Fibroblast of lung (primary cell): ENCODE measurements at places on chromosomes 2 and 18. TPM values are rescaled to one million over a fixed set of nuclear protein-coding genes. Genes with fewer than 3 reads are reported as not detected.

DNA sequence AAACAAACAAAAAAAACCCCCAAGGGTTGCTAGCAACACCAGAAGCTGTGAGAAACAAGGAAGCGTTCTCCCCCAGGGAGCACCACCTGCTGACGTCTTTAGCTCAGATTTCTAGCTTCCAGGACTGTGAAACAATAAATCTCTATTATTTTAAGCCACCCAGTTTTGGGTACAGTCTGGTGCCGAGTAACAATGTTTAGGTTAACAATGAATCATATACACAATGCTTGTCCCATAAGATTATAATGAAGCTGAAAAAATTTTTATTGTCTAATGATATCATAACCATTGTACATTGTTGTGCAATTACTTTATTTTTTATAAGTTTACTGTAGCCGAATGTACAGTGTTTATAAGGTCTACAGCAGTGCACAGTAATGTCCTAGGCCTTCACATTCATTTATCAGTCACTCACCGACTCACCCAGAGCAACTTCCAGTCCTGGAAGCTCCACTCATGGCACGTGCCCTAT lies 72.1 kb upstream of the CAB39 start:
- no peak for DNase-seq

GRCh38 chr2:215887303-215887702 lies 126.0 kb downstream of the MREG start:
- DNase-seq = no peak

DNA sequence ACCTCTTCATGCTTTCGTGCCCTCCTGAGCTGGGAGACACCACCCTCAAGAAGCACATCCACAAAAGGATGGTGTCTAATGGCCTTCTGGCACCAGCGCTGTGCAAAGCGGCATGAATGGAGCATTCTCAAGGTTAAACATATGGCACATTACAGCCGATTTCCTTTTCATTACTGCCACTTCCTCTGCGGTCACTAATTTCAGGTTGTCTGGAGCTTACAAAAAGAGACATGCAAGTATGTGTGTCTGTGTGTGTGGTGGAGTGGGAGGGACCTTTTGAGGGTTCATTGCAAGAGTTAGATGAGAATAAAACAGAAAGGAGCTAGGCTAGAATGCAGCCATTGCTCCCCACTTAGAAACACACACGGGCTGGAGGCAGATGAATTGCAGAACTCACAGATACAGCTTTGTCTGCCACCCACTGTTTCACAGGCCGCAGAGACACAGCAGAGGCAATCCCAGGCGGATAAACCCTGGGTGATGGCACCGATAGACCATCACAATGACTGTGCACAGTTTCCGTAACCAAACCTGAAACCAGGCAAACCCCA lies 76.0 kb downstream of the TGIF1 start:
- DNase-seq = peak; percentile 72

DNA sequence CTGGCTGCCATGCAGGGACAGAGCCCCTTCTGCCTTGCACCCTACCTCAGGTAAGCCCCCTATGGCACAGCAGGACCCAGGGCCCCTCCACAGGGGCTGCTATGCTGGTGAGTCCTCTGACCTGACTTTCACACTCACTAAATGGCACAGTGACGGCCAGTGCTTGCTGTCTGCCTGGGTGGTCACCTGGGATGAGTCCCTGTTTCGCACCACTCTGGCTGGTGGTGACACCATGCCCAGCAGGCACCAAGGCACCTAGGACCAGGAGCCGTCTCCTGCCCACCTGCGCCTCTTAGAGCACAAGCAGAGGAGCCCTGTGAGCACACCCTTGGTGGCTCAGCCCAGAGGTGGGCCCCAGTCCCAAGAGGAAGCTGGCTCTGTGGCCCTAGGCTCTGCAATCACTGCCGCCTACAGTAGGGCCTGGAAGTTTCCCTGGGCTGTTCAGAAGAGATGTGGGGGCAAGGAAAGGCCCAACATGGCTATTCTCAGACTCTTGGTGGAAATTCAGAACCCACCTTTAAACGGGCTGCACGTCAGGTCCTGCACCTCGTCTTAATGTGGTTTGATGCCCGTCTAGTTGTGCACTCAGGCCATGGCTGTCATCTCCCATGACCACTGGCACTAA lies 96.0 kb downstream of the PLB1 start:
- no peak for DNase-seq

- no peak for DNase-seq
These were observed 55.5 kb downstream of the PRELID3A start for GRCh38 chr18:12463191-12463590.

DNA sequence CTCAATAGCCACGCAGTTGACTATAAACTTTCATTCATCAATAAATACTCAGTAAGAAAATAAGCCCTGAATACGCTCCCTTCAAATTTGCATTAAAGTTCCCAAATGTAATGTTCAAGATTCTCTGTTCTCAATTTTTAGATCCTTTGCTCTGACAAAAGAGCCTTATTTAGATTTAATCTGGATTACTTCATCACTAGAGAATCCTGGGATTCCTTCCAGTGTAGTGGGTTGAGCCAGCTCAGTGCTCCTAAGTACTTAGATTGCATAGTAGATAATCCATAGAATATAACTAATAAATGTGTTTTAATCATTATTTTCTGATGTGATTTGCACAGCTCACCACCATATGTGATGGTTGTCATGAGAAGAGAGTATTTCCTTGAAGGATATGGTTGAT lies 1286.2 kb downstream of the SUCLG1 start:
- DNase-seq = peak; percentile 32

DNA sequence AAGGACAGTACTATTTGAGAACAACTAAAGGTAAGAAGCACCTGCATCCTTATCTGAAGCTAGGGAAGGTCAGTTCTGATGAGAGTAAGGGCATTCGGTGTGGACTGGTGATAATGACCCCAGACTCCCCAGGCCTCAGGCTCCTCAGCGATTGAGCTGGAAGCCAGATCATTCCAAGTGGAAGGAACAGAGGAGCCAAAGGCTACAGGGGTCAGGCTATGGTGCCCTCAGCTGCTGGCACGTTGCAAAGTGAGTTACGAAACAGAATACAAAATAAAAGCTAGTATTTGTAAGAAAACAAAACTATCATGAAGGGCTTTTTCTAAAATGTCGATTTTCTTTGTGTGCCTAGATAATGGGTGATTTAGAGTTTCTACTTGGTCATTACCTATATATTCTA lies 168.5 kb upstream of the LRRTM1 start:
- DNase-seq = no peak

DNA sequence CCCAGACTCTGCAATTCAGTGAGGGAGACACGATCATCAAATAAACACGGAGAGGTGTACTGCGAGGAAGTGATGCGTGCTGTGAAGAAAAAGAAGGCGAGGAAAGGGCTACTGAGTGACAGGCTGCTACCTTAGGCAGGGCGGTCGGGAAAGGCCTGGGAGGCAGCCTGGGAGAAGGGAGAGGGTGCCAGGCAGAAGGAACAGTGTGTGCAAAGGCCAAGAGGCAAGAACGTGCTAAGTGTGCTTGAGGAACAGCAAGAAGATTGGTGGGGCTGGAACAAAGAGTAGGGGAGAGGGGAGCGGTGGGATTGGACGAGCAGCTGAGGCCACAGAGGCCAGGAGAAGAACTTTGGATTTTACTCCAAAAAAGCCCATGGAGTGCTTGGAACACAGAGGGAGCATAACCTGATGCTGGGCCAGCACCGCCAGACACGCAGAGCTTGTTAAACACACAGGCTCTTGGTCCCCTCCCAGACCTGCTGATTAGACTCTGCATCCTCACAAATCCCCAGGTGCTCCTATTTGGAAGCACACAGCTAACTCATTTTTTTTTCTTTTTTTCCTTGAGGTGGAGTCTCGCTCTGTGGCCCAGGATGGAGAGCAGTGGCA lies 30.4 kb downstream of the SERTAD2 start:
- no peak for DNase-seq

DNA sequence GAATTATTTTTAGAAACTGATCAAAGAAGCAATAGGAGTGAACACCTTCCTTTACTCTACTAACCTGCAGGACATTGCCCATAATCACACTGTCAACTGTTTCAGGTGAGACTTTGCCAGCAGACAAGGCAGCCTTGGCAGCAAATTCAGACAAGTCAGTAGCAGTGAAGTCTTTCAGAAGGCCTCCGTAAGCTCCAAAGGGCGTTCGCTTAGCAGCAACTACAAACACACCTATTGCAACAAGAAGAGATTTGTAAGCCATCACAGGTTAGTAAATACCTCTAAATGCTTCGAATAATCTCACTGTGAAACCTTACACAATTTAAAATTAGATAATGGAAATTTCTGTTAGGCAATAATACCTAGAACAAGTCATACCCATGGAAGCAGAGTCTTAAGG lies 10.7 kb downstream of the ACAA2 start:
- no peak for DNase-seq

DNA sequence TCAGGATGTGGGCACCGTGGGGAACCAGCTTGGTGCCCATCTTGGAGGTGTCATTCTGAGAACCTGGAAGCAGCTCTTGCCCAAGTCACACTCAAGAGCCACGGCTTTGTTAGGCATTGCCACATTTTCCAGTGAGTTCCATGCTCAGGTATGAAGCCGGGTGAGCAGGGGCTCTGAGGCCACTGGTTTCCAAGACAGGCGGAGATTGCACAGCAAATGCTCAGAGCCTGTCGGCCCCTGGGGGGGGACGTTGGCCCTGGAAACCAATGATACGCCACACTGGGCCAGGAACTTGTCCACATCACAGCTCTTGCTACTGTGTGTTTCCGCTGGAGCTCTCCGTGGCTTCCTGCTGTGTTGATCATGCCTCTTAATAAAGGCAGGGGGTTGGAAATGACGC lies 52.5 kb upstream of the SALL3 start:
- DNase-seq = no peak

DNA sequence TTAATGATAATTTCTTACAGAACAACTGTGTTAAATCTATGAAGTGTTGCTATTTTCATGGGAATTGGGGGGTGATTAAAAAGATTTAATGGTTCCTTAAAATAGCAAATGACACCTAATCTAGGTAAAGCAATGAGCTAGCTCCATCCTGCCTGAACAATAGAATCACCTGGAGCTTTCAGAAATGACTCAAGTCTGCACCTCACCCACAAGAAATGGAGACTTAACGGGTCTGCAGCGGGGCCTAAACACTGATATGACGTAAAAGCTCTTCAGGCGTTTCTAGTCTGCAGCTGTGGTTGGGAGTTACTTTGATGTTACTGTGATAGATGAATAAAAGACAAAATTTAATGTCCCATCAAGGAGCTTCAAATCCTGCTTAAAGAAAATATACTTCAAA lies 328.2 kb downstream of the RND3 start:
- no peak for DNase-seq

DNA sequence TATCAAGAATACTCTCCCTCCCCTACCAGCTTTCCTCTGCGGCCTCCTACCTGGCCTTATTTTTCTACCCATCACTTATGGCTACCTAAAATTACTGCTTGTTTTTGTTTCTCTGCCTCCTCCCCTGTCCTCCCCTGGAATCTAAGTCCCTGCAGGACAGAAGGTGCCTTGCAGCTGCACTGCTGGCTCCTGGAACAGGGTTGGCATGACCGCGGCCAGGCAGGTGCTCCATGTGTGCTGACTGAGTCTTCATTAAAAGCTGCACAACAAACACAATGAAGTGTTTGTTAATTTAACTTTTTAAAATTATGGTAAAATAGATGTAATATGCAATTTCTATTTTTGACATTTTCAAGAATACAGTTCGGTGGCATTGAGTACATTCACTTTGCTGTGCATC lies 171.9 kb upstream of the FHL2 start:
- DNase-seq = no peak

DNA sequence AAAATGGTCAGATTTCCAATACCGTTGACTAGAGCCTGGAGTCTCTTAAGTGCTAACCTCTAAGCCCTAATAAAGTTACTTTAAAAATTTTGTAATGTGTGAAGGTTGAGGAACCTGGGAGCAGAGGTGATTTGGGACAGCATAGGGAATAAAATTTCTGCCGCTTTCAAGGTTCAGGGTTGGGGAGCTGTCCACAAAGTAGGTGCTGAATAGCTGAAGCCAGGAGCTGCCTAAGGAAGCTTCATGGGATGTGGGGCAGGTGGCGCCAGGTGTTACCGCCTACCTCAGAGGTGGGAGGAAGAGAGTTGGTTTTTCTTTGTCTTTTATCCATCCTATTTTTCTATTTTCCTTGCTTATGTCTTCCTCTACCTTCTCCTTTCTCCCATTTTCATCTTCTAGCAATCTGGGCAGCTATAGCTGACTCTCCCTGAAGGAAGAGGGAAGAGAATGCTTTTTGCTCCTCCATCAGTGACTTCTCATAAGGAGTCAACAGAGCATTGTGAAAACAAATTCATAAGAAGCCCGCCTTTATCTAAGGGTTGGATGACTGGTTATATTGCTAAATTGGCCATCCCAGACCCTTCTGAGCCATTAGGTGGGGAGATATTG lies 178.7 kb downstream of the CLIP4 start:
- DNase-seq = peak; percentile 24

DNA sequence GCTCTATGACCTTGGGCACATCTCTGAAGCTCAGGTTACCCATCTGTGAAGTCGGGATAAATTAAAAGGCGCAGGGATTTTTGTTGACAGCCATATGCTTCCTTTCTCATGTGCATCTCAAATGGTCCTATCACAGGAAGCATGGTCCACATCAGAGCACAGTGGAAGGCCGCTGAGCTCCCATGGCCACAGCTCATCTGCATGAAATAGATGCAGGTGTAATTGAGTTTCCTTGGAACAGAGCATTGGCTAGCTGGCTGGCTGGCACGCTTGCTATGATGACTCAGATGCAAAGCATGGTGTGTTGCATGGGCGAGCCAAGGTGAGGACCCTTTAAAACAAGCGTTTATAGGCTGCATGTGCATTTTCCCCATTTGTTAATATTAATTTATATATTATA lies 79.3 kb downstream of the TXNL1 start:
- DNase-seq = no peak

- no peak for DNase-seq
These were observed 107.3 kb downstream of the USP34 start for GRCh38 chr2:61363580-61363979.

- no peak for DNase-seq
These were observed 38.9 kb downstream of the DHX57 start for GRCh38 chr2:38836791-38837190.

BMP10 gene
- total RNA-seq = not detected in 2 replicates

UGT1A10 gene
- not detected in 2 replicates for total RNA-seq

SCN1A gene
- under 0.01 and 0.50 TPM in 2 replicates for total RNA-seq

SLC19A3 gene
- 0.17 and 1.0 TPM in 2 replicates for total RNA-seq

TBR1 gene
- total RNA-seq = not detected in 2 replicates

CAD gene
- 32.0 and 33.1 TPM in 2 replicates for total RNA-seq

IL1RN gene
- not detected in 2 replicates for total RNA-seq

RRM2 gene
- 1.5 and 6.1 TPM in 2 replicates for total RNA-seq
